ENCODE measurements at places on chromosomes 11 and 22. TPM values are rescaled to one million over a fixed set of nuclear protein-coding genes. Genes with fewer than 3 reads are reported as not detected.

The ARHGAP32 gene
- total RNA-seq: 3.6 TPM

The EFCAB6 gene
- total RNA-seq: 0.35 TPM

The DDI1 gene
- not detected for total RNA-seq

The OR5P2 gene
- total RNA-seq: not detected

The EI24 gene
- total RNA-seq: 116 TPM
